CD4-positive, alpha-beta T cell treated with Interleukin-15 for 4 hours (primary cell): ENCODE measurements at places on chromosomes 7 and 10.

- peak; percentile 34 for DNase-seq
Measured at GRCh38 chr10:14185316-14186045, 145.2 kb downstream of the FRMD4A start.

DNA sequence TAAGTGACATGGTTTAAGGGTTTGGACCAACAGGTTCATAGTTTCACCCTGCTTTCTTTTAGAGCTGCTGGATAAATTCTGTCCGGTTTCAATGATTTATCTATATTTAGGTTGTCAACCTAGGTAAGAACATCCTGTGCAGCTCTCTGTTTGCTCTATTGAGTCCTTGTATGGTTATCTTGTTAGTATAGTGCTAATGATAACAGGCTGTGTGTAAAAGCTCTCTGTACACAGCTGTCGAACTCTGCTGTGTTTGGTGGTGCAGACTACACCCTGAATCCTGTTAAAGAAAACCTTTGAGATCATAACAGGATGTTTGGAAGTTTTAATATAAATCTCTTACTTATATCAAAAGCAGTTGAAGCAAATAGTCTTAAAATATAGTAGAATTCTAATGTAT is 219.2 kb downstream of the SDK1 start:
- DNase-seq, result no peak

DNA sequence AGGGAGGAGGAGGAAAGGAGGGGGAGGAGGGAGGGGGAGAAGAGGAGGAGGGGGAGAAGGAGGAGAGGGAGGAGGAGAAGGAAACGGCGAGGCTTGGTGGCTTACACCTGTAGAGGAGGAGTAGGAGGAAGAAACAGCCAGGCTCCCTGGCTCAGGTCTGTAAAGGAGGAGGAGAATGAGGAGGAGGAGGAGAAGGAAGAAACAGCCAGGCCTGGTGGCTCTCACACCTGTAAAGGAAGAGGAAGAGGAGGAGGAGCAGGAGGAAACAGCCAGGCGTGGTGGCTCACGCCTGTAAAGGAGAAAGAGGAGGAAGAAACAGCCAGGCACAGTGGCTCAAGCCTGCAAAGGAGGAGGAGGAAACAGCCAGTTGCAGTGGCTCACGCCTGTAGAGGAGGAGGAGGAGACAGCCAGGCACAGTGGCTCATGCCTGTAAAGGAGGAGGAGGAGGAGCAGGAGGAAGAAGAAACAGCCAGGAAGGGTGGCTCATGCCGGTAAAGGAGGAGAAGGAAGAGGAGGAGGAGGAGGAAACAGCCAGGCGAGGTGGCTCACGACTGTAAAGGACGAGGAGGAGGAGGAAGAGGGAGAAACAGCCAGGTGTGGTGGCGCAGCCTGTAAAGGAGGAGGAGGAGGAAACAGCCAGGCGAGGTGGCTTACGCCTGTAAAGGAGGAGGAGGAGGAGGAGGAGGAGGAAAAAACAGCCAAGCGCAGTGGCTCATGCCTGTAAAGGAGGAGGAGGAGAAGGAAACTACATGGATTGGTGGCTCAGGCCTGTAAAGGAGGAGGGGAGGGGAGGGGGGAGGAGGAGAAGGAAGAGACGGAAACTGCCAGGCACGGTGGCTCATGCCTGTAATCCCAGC is 14.9 kb upstream of the CRCP start:
- DNase-seq, result peak; percentile 25

DNA sequence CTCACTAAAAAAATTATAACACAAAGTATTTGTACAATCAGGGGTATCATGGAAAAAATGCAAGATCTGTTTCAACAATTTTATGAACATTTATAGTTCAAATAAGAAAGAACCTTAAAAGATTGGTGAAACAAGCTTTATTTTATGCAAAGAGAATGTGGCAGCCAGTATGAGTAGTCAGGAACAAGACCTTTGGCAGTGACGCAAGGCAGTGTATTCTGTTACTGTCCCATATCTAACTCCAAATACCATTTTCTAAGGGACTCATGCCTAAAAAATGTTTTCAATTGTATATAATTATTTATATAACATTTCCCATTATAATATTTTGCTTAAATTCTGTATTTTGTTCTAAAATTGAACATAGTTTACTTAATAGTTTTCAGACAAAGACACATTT is 19.1 kb upstream of the FAM53B start:
- DNase-seq, result no peak

DNA sequence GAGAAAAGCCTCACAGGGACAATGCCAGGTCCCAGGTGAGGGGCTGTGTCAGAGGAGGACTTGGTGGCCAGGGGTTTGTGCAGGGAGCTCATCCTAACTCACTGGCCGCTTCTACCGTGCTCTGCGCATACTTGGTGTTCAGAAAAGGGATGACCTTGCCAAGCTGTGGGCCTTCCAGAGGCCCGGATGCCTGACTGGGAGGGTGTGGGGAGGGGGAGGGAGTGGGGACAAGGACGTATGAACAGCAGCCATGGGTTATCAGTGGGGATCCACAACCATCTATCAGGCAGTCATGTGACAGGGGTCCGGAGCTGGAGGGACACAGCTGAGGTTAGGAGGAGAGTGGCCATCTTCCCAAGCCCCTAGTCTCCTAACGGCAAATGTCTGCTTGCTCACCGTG is 6.2 kb downstream of the SFXN4 start:
- DNase-seq, result no peak
